B cell (primary cell): ENCODE measurements at places on chromosomes 3 and 15. TPM values are rescaled to one million over a fixed set of nuclear protein-coding genes. Genes with fewer than 3 reads are reported as not detected.

The ARPP21 gene
- total RNA-seq, result not detected in 2 replicates

The TRANK1 gene
- total RNA-seq, result 147 and 175 TPM in 2 replicates

The NKTR gene
- 227 and 233 TPM in 2 replicates for total RNA-seq

The SMAD3 gene
- total RNA-seq, result 163 and 177 TPM in 2 replicates

The GOLGA6L24 gene
- total RNA-seq, result not detected in 2 replicates

The TGM4 gene
- not detected in 2 replicates for total RNA-seq

The MUSTN1 gene
- total RNA-seq, result 0.79 and 5.1 TPM in 2 replicates

The COLQ gene
- 1.9 TPM in 2 replicates for total RNA-seq

The PRRT3 gene
- 3.9 and 4.4 TPM in 2 replicates for total RNA-seq

The CISH gene
- total RNA-seq, result 2.3 and 2.4 TPM in 2 replicates

The SNTN gene
- not detected in 2 replicates for total RNA-seq

The C2CD4A gene
- total RNA-seq, result not detected in 2 replicates

The EPHB3 gene
- 0.07 TPM in 1 of 2 replicates, not detected in the other for total RNA-seq

The GATA2 gene
- not detected in 2 replicates for total RNA-seq

The SRGAP3 gene
- 1.5 and 3.4 TPM in 2 replicates for total RNA-seq

The SERPINI2 gene
- total RNA-seq, result not detected in 2 replicates

The ADAMTS7 gene
- 16.6 and 18.0 TPM in 2 replicates for total RNA-seq

The IL17RE gene
- 0.34 TPM in 1 of 2 replicates, not detected in the other for total RNA-seq

The TMEM42 gene
- total RNA-seq, result 22.6 and 22.7 TPM in 2 replicates

The SHC4 gene
- 0.69 and 0.75 TPM in 2 replicates for total RNA-seq

The CTXN2 gene
- total RNA-seq, result 0.10 TPM in 1 of 2 replicates, not detected in the other

The SHF gene
- 15.4 and 16.9 TPM in 2 replicates for total RNA-seq

The FBXL22 gene
- 2.0 and 2.5 TPM in 2 replicates for total RNA-seq

The MRPL47 gene
- total RNA-seq, result 20.2 and 22.0 TPM in 2 replicates

The HIGD2B gene
- total RNA-seq, result 0.52 and 1.4 TPM in 2 replicates

The GRM2 gene
- 0.86 and 1.1 TPM in 2 replicates for total RNA-seq
